ENCODE measurements at places on chromosomes 6 and 20. TPM values are rescaled to one million over a fixed set of nuclear protein-coding genes. Genes with fewer than 3 reads are reported as not detected.

MTO1 gene
- total RNA-seq = 32.0 TPM

ZBTB9 gene
- total RNA-seq = 4.0 TPM

TAP1 gene
- 32.0 TPM for total RNA-seq

TCF21 gene
- total RNA-seq = 0.20 TPM

STMND1 gene
- not detected for total RNA-seq

Data from subcutaneous preadipocyte (primary cell).